ENCODE measurements at places on chromosomes 7 and 10.

DNA sequence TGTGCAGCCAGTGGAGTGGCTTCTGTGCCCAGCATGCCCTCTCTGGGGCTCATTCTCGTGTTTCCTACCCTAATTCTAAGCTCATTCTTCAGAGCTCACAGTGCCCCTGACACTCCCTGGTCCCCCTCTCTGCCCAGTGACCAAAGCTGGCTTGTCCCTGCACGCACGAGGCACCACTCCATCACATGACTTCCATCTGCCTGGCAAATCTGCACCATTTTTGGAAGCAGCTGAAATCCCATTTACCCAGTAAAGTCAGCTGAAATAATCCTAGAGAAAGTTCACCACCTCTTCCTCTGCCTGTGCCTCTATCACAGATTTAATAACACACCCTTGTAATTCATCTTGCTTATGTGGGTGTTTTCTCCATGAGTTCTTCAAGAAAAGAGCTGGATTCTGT, 616.9 kb downstream of the PTPRN2 start:
- DNase-seq, result no peak

DNA sequence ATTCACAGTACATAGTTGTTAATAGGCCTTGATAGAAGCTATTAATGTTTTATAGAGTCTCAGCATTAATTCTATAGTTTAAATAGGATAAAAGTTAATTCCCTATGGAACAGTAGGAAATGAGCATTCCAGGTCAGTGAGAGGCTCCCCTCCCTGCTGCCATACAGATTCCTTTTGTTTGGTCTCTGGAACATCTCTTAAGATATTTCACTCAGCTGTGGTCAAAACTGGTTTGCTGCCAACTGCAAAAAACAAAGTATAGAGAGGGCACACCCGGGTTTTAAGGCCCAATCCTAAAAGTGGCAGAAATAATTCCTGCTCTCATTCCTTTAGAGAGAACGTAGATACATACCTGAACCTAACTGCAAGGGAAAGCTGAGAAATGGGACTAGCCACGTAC, 51.3 kb downstream of the MDFIC start:
- no peak for DNase-seq

DNA sequence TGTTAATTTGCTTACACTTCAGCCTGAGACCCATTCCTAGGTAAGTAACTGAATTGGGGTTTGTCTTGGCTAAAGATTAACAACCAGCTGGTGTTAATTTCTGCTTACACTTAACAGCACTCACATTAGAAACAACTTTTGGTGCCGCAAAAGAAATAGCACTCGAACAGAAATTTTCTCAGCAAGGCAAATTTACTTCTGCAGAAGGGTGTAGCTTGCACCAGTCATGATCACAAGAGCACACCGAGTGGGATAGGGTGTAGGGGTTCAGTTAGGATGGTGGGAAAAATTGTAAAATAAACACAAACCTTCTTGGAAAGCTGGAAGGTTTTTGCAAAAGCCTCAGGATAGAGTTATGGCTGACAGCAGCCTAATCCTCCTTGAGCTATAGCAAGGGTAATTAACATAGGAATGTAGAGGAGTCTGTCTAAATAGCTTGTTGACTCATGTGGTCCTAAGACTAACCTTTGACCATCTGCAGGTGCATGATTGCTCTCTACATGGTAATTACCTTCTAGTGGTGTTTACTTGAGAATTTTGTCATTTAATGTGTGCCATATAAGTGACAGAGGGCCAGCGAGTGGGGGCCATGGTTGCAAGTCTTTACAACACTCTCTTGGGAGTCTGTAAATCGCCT, 67.8 kb upstream of the CDK13 start:
- DNase-seq, result no peak

DNA sequence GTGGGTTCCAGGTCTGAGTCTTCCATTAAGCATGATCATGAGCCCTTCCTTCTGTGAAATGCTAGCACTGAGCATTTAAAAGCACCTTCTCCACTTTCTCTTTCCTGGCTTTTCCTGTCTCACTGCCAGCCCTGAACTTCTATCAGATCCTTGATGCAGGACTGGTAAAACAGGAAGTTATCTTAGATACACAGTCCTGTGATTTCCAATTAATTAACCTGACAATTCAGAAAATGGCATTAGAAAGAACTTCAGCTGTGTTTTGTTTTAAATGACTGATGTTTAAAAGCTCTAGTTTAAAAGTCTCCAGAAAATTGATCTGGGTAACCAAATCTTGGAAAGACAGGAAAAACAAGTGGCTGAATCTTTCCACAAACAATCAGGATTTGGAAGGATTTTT, 79.0 kb upstream of the MACROH2A2 start:
- DNase-seq, result no peak

- no peak for DNase-seq
These were observed 31.9 kb downstream of the PAPSS2 start for GRCh38 chr10:87691506-87692070.

- no peak for DNase-seq
These were observed 388.7 kb upstream of the MGMT start for GRCh38 chr10:129078346-129078745.

GRCh38 chr10:15265056-15265455, 96.6 kb upstream of the NMT2 start:
- DNase-seq, result no peak

GRCh38 chr10:121138112-121138860, 287.1 kb downstream of the WDR11 start:
- DNase-seq, result no peak

DNA sequence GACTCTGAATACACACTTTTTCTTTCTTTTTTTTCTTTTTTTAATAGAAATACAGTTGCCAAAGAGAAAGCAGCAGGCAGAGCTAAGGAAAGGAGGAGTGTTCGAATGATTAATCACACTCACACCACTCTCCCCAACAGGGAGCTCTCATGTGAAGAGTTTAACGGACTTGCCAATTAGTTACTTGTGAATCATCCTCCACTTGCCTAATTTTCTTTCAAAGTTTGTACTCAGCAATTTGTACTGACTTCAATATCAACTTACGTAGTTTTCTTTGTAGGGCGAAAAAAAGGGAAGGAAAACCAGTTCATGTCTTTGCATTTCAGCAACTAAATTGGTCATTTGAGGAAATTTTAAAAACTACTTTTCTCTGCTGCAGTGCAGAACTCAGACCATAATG, 109.2 kb downstream of the PIP4K2A start:
- DNase-seq, result no peak

GRCh38 chr10:63099734-63100133, 33.4 kb upstream of the NRBF2 start:
- no peak for DNase-seq

- no peak for DNase-seq
These were observed 20.0 kb downstream of the THNSL1 start for GRCh38 chr10:25036381-25036780.

DNA sequence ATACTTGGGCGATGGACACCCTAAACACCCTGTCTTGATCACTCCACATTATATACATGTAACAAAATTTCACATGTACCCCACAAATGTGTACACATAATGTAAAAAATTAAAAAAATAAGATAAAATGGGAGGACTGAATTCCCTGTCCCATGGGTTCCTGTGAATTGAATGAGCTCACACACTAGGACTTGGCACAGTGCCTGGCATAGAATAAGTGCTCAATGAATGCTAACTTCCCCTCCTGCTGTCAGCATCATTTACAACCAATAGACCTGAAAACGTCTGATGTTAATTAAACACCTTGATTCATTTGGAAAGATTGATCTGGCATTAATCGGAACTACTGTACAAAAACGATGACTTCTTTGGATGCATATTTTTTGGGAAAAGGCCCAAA, 117.3 kb upstream of the ZNF438 start:
- DNase-seq, result no peak

DNA sequence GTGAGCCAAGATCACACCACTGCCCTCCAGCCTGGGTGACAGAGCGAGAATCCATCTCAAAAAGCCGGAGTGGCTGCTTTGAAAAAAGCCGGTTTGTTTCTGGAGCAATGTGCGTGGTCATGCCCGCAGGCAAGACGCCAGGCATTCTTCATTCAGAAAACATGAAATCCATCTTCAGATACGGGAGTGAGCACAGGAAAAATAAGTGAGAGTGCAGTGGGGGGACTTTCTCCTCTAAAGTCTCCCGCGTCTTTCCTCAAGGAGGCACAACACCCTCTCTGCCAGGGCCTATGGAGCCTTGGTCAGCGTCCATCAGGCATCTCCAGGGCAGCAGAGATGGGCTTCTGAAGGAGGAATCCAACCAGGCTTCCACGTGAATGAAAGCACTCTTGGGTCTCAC, 62.3 kb upstream of the DGKI start:
- no peak for DNase-seq

DNA sequence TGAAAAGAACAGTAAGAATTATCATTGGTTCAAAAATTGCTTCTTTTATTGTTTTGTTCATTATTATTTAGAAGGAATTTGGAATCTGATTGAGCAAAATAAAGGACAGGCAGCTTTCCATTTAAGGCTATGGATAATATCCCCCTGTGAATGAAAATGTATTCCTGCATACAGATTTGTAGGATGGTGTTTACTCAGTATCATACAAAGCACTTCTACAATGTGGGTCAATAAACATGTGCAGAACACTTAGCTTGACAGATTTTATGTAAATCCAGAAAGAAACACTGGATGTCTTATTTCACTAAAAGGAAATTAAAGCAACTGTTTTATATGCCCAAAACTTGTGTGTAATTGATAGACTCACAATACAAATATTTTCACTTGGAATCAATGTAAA, 189.7 kb downstream of the THSD7A start:
- DNase-seq, result no peak

DNA sequence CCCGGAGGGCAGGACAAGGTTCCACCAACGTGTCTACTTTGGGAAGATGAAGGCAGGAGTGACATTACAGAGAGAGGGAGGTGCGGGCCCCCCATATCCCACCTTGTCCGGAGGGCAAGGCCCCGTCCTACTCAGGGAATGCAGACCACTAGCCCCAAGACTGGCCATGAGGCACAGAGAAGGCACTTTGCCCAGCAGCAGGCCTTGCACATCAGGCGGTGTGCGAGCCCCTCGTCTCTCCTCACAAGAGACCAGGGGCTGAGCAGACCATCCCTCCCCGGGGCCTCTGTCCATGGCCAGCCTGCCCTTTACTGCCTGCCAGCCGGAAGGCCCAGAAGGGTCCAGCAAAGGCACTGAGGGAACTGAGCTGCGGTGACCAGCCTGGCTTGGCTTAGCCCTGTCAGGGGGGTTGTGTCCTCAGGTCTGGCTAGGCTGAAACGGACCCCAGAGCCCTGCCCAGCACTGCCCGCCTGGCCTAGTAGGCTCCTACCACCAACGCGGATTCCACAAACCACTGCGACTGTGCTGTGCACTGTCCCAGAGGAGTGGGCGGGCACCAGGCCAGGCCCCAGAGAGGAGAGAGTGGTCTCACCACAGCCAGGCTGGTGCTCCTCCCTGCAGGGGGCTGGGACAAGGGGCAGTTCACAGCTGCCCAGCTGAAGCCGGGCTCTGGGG, 16.7 kb downstream of the CAMK2B start:
- DNase-seq, result no peak

DNA sequence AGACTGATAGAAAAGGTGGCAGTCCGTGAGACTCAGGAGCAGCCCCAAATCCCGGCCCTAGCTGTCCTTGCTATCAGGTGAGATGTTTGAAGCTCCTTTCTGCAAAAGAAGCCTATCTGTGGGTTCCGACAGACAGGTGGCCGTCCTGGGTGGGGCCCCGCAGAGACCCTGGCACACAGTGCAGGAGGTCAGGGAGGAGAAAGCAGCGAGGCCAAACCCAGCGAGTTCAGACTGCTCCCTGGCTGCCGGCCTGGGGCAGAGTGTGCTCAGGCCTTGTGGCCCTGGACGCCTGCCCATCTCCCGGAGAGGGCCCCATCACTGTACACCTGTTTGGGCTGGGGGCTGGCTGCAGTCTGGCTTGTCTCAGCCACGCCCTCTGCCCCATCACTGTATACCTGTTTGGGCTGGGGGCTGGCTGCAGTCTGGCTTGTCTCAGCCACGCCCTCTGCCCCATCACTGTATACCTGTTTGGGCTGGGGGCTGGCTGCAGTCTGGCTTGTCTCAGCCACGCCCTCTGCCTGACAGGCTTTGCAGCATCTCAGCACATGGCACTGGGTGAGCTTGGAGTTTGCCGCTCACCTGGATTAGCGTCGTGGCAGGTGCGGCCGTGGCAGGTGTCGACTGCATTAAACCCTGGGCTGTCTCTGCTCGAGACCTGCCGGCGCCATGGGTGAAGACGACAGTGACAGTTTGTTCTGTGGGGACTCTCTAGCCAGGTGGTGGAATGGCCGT, 11.8 kb upstream of the PRKAR1B start:
- no peak for DNase-seq

- DNase-seq, result no peak
These were observed 31.6 kb downstream of the CCDC3 start for GRCh38 chr10:12969951-12970350.

GRCh38 chr7:158492367-158492764, 95.3 kb downstream of the PTPRN2 start:
- DNase-seq, result no peak

DNA sequence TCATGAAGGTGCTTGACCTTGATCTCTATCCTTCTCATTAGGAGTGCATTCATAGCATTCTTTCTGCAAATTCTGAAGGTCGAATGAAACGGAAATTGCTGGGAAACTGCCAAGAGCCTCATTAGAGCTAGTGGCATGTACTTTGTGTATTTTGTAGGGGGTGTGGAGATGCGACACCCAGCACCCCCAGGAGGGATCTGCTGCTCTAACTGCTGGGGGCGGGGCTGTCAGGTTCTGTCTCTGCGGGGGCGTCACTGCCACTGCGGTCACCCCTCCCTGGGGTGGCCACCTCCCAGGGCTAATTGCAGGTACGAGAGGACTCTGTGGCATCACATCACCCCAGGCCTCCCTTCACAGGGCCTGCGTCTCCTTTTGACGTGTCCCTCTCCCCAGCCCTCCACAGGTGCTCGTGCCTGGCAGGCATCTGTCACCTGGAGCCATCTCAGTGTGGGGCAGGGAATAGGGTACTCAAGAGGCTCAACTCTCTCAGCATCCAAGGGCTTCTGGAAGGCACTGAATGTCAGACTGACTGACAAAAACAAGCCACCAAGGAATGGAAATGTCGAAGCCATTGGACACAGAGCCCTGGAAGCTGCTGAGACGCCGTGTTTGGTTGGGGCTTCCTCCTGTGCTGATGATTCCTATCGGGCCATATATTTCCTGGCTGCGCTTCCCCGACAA, 151.1 kb downstream of the ACTR3B start:
- DNase-seq, result no peak

- no peak for DNase-seq
These were observed 152.0 kb downstream of the PHTF2 start for GRCh38 chr7:77950548-77950947.

DNA sequence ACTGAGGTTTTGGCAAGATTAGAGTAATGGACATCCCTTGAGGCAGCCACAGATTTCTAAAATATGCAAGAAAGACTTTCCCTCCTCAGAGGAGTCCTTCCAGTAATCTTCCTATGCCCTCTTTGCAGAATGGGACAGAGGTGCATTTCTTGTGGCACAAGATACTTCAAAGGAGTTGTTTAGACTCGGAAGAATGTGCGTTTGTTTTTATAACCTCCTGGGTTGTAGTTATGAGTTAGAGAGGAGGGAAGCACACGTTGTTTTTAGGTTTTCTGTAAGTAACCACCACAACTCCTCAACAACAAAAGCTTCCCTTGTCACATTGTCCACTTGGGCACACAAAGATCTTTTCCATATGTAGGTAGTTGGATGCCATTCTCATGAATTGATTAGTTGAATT, 78.1 kb upstream of the GLI3 start:
- no peak for DNase-seq

- no peak for DNase-seq
These were observed 309.0 kb upstream of the IMMP2L start for GRCh38 chr7:111871283-111871682.

GRCh38 chr10:51527522-51528219, 171.7 kb downstream of the CSTF2T start:
- DNase-seq, result no peak
